ENCODE measurements at places on chromosomes 2 and 18. TPM values are rescaled to one million over a fixed set of nuclear protein-coding genes. Genes with fewer than 3 reads are reported as not detected.

Gene ASPRV1
- total RNA-seq: 0.43 TPM

Gene BMPR2
- total RNA-seq: 40.8 TPM

Gene GPR35
- 84.3 TPM for total RNA-seq

Gene GKN2
- not detected for total RNA-seq

Gene AUP1
- total RNA-seq: 124 TPM

Gene KCNG2
- total RNA-seq: not detected

- peak; percentile 42 for DNase-seq
Measured at GRCh38 chr2:158205215-158205614, 103.5 kb downstream of the UPP2 start.

DNA sequence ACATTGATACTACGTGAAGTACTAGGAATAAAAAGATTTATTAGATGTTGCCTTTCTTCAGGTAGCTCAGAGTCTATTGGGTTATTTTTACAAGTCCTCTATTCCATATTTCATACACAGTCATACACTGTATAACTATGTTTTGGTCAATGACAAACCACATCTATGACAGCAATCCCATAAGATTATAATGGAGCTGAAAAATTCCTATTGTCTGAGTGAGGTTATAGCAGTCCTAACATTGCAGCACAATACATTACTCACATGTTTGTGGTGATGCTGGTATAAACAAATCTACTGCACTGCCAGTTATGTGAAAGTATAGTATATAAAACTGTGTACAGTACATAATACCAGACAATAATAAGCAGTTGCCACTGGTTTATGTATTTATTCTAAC is 595.1 kb downstream of the MBD2 start:
- no peak for DNase-seq

All from left colon (tissue), 2 donors.